ENCODE measurements at places on chromosomes 3 and 15.

DNA sequence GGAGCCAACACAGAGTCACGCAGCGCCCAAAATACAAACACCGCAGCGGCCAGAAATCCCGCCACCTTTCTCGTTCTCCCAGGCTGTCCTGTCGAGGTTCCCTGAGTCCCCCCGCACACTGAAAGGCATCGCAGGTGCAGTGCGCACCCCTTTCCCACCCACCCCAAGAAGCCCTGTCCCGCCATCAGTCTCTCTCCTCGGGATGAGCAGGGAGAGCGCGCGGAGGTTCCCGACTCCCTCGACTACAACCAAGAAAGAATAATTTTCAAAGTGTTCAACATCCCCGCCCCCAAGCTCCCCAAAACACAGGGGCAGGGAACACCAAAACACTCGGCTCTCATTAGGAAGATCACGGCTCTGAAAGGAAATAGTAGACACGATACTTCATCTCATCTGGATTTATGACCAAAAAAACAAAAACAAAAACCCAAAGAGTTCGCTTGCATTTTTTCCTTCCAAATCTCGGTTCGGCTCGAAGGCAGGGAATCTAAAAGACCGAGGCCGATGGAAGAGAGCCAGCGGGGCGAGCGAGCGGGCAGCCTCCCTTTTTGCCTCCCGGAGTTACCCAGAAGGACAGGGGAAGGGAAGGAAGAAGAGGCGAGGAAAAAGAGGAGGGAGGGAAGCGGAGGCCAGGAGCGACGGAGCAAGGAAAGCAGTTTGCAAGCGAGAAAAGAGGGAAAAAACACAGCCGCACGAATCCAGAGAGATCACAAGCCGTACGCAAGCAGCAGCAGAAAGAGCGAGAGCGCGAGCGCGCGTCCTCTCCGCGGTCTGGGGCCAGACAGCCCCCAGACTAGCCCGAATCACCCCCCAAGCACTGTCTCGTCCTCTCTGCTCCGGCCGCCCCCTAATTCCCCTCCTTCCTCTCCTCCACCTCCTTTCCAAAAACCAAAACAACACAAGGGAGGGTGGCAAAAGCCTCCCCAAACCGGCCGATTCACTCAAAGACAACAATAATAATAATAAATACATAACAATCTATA is 808 bp downstream of the BCL6 start:
- peak; percentile 13 for DNase-seq

DNA sequence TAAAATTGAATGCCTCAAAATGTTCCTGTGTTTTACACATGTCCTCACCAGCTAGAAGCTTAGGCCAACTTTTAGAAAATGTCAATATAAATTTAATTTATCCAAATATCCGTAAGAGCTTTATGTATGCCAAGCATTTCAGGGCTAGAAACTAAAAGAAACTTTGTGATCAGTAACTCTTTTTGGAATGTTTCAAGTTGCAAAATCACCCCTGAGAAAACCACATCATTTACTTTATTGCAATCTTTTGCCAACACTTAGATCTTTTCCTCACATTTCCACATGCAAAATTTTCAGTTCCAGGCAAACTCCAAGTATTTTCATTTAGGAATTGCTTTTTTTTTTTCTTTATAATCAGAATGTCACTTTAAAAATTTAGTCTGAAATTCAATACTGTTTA is 20.1 kb upstream of the IGF1R start:
- no peak for DNase-seq

DNA sequence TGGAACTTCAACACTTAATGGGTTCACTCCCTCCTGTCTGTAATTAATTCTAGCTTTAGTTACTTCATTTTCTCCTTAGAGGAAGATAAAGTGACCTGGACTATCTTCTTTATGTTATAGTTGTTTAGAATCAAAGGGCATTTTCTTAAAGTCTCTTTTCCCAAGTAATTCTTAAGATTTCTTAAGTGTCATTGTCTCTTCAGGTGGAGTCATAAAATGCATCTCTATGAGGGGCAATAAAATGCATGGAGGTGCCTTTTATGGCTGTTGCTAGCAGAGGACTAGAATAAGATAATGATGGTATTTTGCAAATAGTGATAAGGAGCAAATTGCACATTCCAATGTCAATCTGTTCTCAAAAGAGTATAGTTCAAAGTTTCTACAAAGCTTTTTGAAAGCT is 34.5 kb downstream of the CNTN4 start:
- no peak for DNase-seq

DNA sequence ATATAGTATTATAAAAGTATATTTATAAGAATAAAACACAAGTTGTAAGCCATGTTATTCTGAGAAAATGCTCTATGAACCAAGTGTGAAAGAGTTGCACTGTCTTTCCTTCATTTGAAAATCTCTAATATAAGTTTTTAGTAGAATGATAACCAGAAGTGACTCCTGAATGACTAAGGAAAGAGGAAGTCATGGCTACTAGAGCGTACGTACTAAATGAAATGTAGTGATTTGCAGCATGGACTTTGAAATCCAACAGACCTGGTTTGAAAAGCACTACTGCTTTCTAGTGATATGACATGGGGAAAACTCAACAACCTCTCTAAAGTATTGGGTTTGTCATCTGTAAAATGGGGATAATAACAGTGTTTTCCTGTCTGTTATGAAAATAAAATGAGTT is 10.3 kb upstream of the DNAJC13 start:
- no peak for DNase-seq

GRCh38 chr3:56406826-56407515 is 61.3 kb downstream of the ERC2 start:
- DNase-seq = no peak

DNA sequence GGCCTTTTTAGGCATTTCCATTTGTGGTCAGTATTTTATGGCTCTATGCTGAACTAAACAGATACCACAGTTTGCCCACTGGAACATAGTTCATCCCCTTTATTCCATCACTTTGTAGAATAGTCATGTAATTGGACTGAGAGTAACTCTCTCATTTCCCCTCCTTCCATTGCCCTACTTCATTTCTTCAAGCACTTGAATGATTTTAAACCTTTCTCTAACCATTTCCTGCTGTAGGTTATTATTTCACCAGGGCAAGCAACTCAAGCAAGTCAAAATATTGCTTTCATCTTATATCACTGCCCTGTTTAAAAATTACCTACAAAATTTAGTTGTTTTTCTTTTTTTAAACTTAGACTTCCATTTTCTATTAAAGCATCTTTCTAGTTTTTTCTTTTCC is 177.0 kb downstream of the RAP2B start:
- no peak for DNase-seq

DNA sequence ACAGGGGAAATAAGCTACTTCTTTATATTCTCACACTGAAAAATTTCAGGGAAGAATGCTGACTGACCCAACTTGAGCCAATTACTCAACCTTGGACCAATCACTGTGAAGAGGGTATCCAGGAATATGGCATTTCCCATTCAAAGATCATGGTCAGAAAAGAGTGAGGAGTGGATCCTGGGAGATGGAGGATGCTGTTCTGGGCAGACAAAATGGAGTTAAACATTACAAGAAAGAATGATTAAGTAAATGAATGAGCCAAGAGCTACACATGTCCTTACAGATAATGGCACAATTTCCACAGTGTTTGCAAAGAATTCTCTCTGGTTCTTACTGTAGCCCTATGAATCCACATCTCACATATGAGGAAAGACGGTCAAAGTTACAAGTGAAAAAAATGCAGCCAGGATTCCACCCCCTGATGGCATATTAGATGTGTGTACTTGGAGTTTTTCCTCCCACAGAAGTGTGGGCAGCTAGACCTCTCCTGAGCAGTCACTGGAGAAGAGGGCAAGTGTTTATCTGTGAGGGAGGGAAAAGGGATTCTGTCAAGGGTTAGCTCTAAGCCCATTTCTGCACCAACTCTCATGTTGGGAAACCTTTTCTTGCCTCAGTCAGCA is 33.8 kb downstream of the AMOTL2 start:
- no peak for DNase-seq

GRCh38 chr3:61903931-61904657 is 342.7 kb downstream of the PTPRG start:
- DNase-seq = no peak

GRCh38 chr3:183728204-183728603 is 30.6 kb downstream of the YEATS2 start:
- DNase-seq = no peak

DNA sequence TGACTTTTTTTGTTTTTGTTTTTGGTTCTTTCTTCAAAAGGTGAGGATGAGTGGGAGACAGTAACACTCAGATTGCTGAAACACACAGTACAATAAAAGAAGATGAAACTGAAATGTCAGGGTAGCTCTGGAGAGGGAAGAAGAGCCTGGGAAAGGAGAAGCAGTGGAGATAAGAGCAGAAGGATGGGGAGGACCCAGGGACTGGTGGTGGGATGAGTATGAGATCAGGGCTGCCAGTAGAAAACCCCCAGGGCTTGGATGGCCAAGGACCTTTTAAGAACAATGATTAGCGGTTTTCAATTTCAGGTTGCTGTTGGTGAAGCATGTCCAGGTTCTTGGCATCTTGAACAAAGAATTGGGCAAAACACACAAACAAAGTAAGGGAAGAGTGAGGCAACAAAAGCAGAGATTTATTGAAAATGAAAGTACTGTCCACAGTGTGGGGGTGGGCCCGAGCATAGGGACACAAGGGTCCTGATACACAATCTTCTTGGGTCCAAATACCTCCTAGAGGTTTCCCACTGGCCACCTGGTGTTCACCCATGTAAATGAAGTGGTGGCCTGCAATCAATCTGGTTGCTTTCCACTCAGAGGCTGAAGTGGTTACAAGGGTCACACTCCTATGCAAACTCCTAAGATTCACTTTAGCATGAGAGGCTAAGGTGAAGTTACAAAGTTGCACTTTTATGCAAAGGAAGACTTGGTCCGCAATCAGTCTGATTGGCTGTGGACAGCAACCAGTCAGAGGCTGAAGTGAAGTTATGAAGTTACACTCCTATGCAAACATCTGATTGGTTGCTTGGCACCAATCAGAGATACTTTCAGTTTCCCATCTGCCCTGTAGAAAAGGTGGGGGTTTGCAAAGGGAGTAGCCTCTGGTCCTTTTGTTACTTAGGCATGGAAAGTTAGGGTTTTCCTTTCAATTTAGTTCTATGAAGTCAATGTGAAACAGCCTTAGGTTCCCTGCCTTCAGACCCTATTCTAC is 26.1 kb upstream of the MFSD1 start:
- DNase-seq = no peak

DNA sequence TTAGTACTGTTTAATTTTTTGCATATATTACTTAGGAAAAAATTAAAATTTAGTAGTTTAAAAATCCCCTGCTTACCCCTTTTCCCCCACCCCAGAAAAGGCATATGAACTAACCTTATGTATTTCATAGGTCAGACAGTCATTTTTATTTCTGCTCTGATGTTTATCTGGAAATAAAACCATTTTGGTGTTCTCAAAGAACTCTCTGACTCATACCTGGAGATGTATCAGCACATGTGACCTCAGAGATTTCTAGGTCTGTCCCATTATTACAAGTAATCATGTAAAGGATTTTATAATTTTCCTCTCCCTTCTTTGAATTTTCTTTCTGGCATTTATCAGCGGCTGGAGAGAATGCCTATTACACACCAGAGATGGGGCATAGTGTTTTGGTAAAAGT is 14.1 kb upstream of the CCR8 start:
- no peak for DNase-seq

GRCh38 chr3:108590460-108590859 is 938 bp downstream of the DZIP3 start:
- DNase-seq = no peak

DNA sequence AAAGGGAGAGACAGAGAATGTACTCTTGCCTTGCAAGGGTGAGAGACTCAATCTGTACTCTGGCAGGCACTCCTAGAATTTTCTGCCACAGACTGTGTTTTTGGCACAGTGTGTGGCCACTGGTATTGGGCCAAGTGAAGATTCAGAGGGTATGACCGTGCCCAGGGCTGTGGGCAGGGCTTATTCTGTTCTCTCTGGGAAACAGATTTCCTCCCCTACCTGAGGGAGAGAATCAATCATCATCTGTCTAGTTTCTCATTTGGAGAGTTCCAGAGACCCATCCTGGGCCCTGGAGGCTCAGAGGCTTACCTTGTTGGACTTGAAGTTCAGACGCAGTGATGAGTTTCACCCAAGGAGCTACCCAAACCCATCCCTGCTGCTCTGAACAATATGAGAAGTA is 28.2 kb downstream of the CSTA start:
- DNase-seq = no peak

GRCh38 chr3:153284282-153284938 is 122.4 kb downstream of the RAP2B start:
- no peak for DNase-seq

- DNase-seq = no peak
Observed at GRCh38 chr15:32853592-32853991, 135.8 kb downstream of the GREM1 start.

DNA sequence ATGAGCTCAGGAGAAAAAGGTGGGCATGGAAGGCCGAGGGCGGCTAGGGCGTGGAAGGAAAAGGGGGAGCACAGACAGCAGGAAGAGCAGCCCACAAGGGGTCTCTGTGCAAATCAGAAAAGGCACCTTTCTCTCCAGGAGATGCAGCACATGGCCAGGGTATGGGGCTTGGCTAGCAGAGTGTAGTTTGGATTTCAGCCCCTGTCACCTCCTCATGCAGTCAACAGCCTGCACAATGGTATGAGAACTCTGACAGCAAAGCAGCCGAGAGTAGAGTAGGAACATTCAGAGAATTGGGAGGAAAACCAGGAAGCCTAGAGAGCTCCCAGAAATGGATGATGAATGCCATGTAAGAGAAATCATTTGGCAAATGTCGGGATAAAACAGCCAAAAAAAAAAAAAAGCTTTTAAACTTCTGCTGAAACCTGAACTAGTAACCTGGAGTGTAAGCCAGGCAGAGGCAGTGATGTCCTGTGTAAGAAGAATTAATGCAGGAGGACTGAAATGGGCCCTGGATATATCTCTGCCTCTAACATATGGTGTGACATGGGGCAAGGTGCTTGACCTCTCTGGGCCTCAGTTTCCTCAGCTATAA is 25.7 kb downstream of the FSTL1 start:
- DNase-seq = no peak

Measured in stimulated activated CD8-positive, alpha-beta memory T cell treated with anti-CD3 and anti-CD28 coated beads, Interleukin-15, amount 100 ng/mL, for 4 hours (primary cell).